ENCODE measurements at places on chromosomes 16 and 17.
A peak's percentile ranks its signal among the peaks of the same experiment; 100 is the strongest.

DNA sequence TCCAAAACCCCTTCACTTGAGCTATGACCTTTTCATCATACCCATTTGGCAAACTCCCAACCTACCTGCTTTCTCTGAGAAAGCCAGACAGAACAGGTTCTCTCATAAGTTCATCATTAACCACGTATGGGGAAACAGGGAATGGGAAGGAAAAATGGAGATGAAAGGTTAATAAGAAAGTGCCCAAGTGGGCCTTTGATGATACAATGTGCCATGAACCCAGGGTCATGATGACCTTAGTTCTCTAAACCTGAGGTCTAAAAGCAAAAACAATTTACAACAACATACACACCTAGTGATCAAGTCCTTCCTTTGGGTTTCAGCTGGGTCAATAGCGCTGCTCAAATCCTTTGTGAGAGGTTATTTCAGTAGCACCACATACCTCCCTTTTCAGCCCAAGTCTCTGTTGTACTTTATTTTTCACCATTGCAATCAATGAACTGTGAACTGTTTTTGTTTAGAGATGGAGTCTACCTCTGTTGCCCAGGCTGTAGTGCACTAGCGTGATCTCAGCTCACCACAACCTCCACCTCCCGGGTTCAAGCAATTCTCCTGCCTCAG lies 14.5 kb upstream of the RANGRF start:
- DNase-seq: no peak

- DNase-seq: peak; percentile 42
These were observed 648.5 kb upstream of the RBFOX1 start for GRCh38 chr16:6684076-6684673.

- no peak for DNase-seq
These were observed 5.6 kb upstream of the CXCL16 start for GRCh38 chr17:4744999-4745969.

DNA sequence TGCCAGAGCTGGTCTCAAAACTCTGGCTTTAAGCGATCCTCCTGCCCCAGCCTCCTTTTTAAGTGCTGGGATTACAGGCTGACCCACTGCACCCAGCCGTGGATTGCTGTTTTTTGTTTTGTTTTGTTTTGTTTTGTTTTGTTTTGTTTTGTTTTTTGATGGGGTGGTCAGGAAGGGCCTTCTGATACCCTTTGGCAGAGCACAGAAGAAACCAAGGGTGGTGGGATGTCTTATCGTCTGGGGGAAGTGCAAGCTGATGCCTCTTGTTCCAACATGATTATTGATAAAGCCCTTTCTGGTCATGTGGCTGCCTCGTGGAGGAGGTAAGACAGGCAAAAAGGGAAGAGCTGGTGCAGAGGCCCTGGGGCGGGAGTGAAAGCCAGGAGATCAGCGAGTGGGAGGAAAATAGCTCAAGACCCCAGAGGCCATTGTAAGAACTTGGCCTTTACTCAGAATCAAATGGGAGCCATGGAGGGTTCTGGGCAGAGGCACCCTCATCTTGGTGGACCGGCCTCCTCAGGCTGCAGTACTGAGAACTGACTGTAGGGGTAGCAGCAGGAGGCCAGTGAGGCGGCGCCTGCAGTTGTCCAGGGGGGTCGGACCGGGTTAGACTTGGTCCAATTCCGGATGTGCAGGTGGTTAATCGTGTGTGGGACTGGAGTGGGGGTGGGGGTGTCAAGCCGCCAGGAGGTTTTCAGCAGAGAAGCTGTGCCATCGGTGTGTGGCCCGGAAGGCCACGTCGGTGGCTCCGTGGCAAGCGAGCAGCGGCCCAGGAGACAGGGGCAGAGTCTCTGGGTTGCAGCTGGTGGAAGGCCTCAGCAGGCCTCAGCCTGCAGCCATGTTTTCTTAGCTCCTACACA lies 84.4 kb upstream of the GSE1 start:
- DNase-seq: peak; percentile 46

- DNase-seq: peak; percentile 32
These were observed 108.8 kb upstream of the CORO6 start for GRCh38 chr17:29731589-29731929.

DNA sequence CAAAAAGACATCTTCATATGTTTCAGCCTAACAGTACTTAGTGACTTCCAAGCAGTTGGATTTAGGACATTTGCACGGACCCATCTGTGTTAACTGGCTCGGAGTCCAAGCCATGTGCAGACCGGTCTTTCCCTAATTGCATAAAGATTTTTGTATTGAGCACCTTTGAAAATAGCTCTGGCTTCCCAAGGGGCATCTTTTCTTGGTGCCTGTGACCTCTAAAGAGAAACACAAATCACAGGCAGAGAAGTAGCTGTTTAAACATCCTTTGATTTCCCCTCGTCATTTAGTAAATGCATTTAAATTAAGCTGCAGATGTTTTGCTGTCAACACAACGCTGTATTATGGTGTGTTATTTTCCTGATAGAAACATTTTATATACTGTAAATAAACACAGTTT lies 288.2 kb upstream of the SALL1 start:
- no peak for DNase-seq

DNA sequence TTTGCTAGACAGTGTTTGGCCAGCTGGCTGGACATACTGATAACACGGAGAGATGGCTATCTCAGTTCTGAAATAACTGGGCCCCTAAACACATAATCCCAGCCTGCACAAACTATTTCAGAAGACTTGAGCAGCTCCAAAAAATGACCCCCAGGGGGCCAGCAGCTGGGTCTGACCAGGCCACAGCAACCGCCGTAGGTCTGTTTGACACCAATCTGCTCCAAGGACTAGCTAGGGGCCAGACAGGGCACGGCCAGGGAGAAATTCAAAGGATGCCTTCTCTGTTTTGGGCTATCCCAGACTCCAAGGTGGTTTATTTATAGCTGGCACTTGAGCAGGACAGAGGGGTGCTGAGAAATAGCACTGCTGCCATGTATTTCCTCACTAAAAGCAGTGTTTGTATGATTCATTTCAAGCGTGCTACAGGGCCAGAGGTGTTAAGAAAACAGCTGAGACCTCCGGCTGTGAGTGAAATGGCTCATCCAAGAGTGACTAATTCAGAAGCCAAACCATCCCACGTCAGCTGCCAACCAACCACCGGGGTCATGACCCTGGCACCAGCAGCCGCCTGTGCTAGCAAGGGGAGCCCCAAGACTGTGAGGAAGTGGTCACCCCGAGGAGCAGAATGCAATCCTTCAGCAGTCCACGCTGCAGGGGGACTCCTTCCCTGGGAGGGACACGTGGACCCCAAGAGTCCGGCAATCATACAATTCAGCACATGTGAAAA lies 5.7 kb downstream of the GGA2 start:
- peak; percentile 97 for DNase-seq

DNA sequence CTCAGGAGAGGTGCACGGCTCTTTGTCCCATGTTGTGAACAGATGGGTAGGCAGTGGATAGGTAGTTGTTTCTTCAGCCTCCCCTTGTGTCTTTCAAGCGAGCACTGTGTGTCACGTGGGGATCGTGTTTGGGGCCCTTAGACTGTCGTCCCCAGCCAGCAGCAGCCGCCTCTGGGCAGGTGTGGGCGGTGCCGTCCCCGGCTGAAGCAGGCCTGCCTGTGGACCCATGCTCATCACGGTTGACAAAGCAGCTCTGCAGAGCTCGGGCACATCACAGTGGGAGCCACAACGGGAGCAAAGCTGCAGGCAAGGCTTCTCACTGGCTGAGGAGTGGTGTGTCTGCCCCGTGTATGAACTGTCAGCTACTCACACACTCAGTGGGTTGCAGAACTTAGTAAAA lies 4.7 kb upstream of the RPL13 start:
- no peak for DNase-seq

GRCh38 chr17:75783803-75784472 lies 668 bp upstream of the UNK start:
- DNase-seq: peak; percentile 23

- no peak for DNase-seq
These were observed 30.5 kb downstream of the CDH1 start for GRCh38 chr16:68767581-68767980.

DNA sequence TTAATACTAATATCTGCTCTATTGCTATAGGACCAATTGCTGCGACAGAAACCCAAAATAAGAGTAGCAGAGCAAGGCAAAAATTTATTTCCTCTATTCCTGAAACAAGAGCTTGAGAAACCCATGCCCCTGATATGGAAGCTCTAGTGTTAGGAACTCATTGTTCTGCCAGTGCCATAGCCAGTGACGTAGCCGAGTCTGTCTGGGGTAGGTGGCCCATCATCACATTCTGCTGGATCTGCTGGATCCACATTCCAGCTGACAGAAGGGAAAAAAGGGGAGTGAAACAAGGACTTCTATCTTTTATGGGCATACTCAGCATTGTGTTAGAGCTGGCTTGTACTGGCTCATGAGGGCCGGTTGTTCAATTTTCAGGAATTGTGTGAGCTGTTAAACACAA lies 248.9 kb upstream of the MON1B start:
- no peak for DNase-seq

DNA sequence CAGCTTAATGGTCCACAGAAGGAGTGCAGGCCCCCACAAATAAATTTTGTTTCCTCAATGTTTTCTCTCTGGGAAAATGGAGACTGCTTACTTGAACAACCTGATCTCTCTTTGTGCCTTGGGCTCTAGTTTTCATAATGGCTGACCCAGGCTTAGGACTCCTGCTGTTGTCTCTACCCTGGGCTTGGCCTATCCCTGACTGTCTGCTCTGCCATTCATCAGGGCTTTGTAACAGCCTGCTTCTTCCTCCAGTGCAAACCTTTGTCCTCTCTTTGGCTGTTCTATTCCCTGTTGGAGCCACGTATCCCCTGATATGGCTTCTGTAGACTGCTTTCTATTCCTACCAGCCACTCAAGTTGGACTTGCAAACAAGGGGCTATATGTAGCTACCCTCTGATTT lies 139.8 kb downstream of the SHISA9 start:
- DNase-seq: no peak

GRCh38 chr16:67858500-67858899 lies 11.0 kb upstream of the CENPT start:
- DNase-seq: no peak

GRCh38 chr17:80731323-80731722 lies 186.7 kb downstream of the RPTOR start:
- DNase-seq: no peak

DNA sequence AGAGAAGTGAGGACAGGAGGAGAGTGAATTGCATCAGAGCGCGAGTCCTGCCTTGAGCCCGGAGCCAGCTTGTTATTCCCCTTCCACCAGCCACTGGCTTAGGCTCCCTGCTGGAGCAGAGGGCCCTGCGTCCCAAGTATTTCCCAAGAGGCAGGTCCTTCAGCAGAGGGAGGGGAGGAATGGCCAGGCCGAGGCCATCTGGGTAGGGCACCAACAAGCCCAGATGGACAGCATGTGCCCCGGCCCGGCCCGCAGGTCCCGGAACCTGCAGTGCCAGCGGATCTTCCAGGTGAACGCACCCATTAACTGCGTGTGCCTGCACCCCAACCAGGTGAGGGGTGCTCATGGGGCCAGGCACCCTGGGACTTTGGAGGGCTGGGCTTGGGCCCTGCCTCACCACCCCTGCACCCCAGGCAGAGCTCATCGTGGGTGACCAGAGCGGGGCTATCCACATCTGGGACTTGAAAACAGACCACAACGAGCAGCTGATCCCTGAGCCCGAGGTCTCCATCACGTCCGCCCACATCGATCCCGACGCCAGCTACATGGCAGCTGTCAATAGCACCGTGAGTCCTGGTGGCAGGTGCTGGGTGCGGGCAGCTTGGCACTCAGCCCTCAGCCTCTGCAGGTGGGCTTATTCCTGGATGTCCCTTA lies 1.7 kb downstream of the MLST8 start:
- no peak for DNase-seq

DNA sequence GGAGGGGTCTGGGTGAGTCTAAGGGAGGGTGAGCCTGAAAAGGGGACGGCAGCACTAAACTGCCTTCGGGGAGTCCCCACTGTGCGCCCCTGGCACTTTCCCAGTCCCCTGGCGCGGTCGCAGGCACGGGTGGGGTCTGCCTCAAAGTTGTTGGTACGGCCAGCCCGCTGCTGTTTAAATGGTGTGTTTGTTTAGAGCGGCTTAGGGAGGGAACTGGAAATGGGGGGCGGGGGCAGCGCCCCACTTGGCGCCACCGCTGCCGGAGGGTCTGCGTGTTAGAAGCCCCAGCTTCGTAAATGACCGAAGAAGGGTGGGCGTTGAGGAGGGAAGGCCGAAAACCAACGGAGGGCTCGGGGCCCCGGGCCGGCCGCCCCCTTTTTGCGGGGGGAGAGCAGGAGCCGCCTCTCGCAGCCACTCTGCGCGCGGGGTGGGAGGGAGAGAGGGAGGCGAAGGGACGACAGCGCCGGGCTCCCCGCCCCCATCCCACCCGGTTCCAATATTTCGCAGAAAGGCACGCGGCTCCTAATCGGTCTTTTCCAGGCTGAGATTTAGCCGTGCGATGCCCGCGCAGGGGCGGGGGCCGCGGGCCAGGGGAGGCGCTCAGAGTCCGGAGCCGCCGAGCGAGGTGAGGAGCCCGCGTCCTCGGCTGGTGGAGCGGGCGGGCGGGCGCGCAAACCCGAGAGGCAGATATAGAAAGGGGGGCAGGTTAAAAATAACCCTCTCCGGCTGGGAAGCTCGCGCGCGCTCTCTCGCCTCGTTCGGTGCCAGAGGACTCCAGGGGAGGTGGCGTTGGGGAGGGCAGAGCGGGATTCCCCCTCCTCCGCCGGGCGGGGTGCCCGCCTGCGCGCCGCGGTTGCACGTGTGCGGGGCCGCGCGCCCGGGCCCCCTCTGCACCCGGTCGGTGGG lies 54.9 kb downstream of the SREBF1 start:
- peak; percentile 72 for DNase-seq
